GM10248 (cell line): ENCODE measurements at places on chromosomes 11 and 22.

- DNase-seq, result no peak
Measured at GRCh38 chr11:130519128-130519932, 70.9 kb downstream of the ADAMTS15 start.

GRCh38 chr22:43270314-43270908, 72.8 kb downstream of the SCUBE1 start:
- peak; percentile 48 for DNase-seq

GRCh38 chr22:19974935-19975706, 33.5 kb upstream of the TXNRD2 start:
- DNase-seq, result no peak

GRCh38 chr22:20386336-20386735, 7.6 kb upstream of the ZNF74 start:
- DNase-seq, result no peak

- DNase-seq, result no peak
Measured at GRCh38 chr11:14593671-14594070, 49.9 kb upstream of the PDE3B start.

- peak; percentile 92 for DNase-seq
Measured at GRCh38 chr22:50342651-50343540, at the start of gene PPP6R2. PPP6R2 (plus strand) TSS chr22:50343327; CDS start chr22:50393909, 50,582 bp downstream.

GRCh38 chr22:48151641-48152040, 1389.2 kb downstream of the TBC1D22A start:
- DNase-seq, result no peak

- no peak for DNase-seq
Measured at GRCh38 chr11:64976651-64977050, 4.7 kb upstream of the MAJIN start.

- no peak for DNase-seq
Measured at GRCh38 chr22:21758091-21758864, 22.7 kb upstream of the YPEL1 start.

DNA sequence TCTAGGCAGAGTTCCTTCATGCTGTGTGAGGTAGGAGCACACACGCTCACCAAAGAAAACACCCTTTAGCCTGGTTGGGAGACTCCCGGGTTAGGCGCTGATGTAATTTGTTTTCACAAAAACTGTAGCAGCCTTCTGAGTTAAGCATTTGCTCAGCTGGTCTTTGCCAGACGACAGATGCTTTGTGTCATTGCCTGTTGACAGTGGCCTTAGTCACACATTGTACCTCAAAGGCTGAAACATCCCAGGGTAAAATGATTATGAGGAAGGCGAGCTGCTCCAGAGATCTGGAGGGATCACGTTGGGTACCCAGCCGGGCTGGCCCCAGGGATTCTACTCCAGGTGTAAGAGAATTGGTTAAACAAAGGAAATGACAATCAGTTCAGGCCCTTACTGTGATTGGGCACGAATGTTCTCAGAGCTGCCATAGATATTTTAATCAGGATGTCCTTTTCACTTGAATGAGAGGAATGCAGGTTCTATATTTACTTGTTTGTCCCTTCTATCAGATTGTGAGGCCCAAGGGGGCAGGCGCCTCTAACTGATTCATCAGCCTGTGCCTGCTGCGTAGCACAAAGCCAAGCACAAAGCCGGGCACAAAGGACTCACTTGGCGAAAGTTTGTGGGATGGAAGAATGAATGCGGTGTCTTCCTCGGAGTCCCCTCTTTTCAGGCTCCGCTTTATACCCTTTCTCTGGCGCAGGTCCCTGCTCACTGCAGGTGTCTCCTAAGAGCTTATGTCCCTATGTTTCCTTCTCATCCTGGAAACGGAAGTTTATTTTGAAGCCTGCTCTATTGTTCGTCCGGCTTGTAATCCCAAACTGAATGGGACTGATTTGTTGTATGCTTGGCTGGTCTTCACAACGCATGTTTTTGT, 47.1 kb downstream of the ADM start:
- DNase-seq, result no peak

- DNase-seq, result no peak
Measured at GRCh38 chr11:40037005-40037404, 1422.4 kb downstream of the LRRC4C start.

GRCh38 chr11:74453373-74453975, 13.9 kb downstream of the KCNE3 start:
- peak; percentile 69 for DNase-seq

GRCh38 chr11:84061726-84062125, 775.6 kb upstream of the CCDC90B start:
- DNase-seq, result no peak

GRCh38 chr11:61516675-61517572, 8.4 kb downstream of the LRRC10B start:
- DNase-seq, result peak; percentile 88
